ENCODE measurements at places on chromosomes 2 and 18.

- DNase-seq, result no peak
Measured at GRCh38 chr2:27624943-27625342, 3.9 kb downstream of the CCDC121 start.

GRCh38 chr2:39419282-39420223 is 17.5 kb downstream of the MAP4K3 start:
- no peak for DNase-seq

DNA sequence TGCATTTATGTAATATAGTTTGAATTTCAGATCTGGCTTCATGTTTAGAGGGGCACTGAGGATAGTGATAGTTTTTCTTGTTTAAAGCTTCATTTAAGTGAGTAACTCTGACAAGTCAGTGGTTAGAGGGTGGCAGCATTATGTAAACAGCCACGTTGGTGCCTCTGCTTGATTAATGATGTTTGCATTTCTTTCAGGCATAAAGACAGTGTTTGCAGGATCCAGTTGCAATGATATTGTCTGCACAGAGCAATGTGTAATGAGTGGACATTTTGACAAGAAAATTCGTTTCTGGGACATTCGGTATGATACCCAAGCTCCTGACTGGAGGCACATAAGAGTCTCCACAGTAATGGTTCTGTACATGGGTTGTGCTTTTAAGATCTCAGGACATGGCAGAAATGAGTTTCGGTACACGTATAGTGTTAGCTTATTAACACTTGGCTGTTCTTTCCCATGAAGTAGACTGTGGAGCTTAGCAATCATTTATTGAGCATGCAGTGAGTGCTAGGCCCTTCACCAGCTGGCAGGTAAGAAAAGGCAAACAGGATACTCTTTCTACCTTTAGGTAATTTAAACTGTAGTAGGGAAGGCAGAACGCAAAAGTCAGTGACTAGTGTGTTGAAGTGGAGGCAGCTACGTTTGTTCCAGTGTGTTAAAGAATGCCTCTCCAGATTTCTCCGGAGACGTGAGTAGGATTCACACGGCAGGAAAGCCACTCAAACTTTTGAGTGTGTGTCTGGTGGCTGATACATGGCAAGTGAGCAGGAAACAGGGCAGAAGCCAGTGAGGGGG is 17.4 kb upstream of the SAG start:
- DNase-seq, result no peak

DNA sequence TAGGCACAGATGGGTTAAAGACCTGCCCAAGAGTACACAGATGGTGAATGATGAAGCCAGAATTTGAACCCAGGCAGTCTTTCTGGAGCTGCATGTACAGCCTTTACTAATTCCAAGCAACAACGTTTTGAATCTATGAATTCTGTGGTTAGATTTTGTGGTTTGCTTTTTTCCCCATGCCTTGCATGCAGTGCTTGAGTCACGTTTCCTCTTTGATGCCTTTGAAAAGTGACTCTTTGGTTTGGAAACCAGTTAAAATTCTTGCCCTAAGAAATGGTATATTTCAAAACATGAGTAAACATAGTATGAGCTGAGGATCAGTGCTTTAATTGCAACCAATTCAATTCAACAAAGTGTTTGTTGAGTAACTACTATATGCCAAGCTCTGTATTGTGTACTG is 48.2 kb upstream of the PPM1B start:
- no peak for DNase-seq
